ENCODE measurements at places on chromosomes 5 and 9.
A peak's percentile ranks its signal among the peaks of the same experiment; 100 is the strongest.

DNA sequence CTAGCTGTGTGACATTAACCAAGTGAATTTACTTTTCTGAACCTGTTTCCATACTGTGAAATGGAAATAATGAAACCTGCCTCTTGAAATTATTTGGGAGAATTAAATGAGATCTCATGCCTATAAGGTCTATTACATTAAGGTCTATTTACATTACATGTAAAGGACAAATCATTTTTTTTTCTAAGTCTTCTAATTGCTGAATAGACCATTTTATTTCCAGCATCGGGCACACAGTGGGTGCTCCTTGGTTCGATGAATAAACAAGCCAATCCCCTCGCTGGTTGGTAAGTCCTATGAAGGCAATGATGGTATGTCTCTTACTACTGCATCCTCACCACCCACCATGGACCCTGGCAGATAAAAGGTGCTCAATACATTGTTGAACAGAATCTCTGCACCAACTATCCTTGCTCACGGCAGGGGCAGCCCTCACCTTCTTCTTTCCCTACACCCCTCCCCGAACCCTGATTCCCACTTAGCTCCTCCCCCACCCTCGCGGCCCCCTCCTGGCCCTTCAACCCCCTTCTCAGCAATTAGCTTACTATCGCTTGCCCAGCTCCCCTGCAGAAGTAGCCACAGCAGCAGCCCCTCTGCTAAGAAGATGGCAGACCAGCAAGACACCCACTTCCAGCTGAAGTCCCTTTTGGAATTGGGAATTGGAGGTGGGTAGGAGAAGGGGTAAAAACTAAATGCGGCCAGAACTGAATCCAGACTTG lies 3.0 kb downstream of the PCDH1 start:
- peak; percentile 42 for DNase-seq

- no peak for DNase-seq
Measured at GRCh38 chr5:42875785-42876374, 64.2 kb upstream of the SELENOP start.

DNA sequence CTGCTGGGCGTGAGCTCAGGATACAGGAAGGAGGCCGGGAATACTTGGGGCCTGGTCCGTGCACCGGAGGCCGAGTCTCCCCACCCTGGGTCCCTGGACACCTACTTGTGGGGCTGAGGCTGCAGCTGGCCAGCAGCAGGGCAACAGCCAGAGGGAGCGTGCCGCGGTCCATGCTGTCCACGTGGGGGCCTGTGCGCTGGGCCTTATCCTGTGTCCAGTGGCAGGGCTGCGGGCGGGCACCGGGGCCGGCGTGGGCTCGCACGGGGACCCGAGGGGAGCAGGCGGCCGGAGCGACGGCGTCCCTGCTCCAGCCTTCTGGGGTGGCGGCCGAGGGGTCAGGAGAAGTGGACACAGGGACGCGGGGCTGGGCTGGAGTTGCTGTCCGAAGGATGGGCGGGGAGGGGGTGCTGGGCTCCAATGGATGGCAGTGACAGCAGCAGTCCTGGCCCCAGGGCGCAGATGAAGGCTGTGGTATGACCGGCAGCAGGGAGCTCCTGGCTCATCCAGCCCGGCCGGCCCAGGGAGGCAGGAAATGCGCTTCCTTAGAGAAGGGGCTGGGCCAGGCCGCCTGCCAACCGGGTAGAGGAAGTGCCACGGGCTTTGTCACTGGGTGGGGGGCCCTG lies at the start of gene ENG:
ENG (minus strand) TSS at position 475 of the 623 bp plus-strand sequence; CDS start at position 172, 303 bp downstream.
- DNase-seq = peak; percentile 73

- no peak for DNase-seq
Measured at GRCh38 chr5:3276896-3277295, 318.7 kb upstream of the IRX1 start.

DNA sequence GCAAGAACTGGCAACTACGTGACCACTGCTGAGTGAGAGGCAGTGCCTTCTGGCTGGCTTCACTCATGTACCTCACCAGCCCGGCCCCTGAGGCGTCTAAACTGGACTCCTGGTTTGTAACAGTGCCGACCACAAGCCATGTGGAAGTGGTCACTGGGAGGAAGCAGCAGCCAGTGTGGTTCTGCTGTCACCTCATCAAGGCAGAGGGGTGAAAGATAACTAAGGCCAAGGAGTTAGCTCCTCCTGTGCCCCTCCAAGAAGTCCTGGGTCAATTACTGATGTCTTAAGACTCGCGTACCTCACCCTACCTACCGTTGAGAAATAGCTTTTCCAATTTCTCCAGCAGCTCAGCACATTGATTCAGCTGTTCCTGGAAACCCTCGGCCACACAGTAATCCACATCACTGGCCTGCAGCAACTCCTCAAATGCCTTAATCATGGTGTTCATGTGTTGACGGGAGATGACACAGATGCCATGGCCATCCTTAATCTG lies 142.9 kb downstream of the CDK5RAP2 start:
- DNase-seq = no peak

GRCh38 chr5:113166261-113166660 lies 189.7 kb downstream of the DCP2 start:
- DNase-seq = no peak

- DNase-seq = peak; percentile 63
Measured at GRCh38 chr9:93861736-93862358, 93.3 kb downstream of the BARX1 start.

GRCh38 chr9:116724123-116724522 lies 37.0 kb downstream of the TRIM32 start:
- no peak for DNase-seq

- no peak for DNase-seq
Measured at GRCh38 chr5:179257176-179257682, 88.0 kb downstream of the ADAMTS2 start.

DNA sequence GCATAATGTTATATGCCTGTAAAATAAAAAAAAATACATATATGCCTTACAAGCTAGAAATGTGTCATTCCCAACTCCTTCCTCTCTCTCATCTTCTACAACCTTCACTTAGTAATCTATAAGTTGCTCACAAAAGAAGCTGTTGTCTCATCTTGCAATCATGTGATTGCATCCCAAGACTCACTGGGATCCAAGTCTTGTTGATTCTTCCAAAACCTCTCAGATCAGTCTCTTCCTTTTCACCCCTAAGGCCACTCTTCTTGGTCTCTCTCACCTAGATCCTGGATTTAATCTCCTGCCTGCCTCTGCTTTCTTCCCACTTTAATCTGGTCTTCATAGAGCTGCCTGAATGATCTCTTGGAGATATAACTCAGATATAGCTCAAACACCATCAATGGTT lies 261.1 kb upstream of the NR4A3 start:
- no peak for DNase-seq

GRCh38 chr9:81826517-81826906 lies 101.7 kb upstream of the SPATA31D4 start:
- no peak for DNase-seq

DNA sequence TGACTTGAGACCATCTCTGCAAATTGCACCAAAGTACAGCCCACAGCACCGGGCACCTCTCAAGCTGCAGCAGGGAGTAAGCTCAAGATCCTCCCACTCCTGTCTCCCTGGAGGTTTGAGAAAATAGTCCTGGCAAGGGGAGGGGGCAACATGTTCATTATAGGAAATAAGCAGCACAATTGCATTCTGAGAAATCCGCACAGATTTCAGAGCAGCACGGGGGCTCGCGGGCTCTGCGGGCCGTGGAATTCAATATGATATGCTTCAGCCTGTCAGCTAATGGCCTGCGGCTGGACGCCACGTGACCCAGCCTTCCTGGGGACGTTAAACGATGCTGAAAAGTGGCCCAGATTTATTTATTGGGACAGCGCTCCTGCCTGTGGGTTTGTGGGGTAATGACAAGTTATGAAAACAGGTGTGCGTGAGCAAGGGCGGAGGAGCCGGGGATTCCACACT lies 156.4 kb downstream of the DAB2IP start:
- DNase-seq = no peak

DNA sequence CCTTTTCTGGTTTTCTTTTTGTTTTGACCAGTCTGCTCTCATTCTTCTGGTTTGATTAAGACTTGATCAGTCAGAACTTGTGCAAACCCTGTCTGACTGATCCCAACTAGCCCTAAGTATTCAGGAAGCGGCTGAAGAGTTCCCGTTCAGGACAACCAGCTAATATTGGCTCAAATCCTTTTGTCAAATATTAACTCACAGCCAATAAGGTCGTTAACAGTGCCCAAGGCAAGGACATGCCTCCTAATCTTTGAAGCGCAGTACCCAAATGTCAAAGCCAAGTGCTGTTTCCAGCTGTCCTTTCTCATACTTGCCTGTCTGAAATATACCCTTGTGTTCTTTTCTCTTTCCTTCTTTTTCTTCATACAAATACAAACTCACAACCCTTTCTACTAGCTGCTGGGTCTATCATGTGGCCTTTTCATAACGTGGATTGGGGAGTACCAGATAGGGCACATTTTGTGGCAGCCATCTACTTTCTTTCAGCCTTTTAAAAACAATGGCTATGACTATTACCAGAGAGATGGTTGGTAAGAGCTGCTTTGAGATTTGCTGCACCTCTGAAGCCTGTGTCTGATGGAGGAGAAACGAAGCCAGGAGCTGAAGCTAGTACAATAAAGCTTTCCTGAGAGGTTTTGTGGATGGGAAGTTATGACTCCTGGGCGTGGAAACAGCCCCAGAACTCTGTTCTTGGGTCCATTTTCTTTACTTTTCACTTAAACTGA lies 266.4 kb upstream of the ZNF608 start:
- DNase-seq = no peak

GRCh38 chr5:58043032-58043945 lies 416.6 kb downstream of the PLK2 start:
- no peak for DNase-seq

GRCh38 chr5:135444360-135444759 lies 2.8 kb downstream of the DCANP1 start:
- DNase-seq = no peak

DNA sequence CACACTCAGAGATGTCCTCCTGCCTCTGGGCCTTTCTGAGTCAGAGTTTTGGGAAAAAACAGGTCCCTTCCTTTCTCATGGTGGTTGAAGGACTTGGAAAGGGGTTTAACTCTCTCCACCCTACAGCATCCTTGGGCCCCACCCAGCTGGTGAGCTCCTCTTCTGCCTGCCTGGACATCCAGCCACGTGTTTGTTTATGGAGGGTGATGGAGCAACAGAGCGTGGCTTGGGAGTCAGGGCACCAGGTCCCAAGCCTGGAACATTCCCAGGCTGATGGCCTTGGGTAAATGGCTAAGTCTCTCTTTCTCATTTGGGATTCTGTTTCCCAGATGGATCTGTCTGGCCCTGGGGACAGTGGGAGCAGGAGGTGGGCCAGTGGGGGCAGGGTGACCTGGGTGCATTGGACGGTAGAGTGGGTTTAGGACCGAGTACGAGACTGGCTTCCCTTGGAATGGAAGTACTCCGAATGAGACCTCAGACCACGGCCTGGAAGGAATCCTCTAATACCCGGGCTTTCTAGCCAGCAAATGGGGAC lies 141.1 kb upstream of the IRX2 start:
- no peak for DNase-seq

DNA sequence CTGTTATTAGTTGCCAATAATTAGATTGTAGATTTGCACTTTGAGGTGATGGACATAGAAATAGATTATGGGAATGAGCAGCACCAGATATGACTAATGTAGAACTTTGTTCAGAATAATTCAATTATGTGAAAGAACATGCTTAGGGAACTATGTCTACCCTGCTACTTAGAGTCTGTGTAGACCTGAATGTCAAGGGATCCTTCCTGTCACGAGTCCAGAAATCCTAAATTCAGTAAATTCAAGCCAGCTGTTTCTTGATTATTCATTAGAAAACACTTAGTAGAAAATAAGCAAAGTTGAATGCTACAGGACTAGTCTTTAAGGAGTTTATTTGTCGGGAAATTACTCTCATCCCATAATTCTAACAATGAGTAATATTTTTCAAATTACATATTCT lies 887.3 kb upstream of the SEMA6A start:
- DNase-seq = no peak

GRCh38 chr5:95892784-95893354 lies 68.8 kb downstream of the ELL2 start:
- peak; percentile 70 for DNase-seq

GRCh38 chr9:121700165-121700831 lies 48.9 kb downstream of the DAB2IP start:
- peak; percentile 72 for DNase-seq

- no peak for DNase-seq
Measured at GRCh38 chr5:104977529-104977928, 1414.9 kb upstream of the NUDT12 start.

GRCh38 chr9:108396193-108396592 lies 459.6 kb downstream of the ACTL7B start:
- DNase-seq = no peak

DNA sequence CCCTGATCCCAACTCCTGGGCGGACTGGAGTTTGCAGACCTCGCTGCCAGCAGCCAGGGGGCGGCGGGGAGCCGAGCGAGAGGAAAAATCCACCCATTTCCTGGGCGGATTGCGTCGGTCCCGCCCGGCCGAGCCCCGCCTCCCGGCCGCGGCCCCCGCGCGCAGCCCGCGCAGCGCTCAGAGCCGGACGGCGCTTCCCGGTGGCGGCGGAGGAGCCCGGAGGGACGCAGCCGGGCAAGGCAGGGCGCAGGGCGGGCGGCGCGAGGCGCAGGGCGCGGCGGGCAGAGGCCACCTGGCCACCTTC lies at the start of gene OLFM1:
OLFM1 (plus strand) TSS at position 180 of the 304 bp plus-strand sequence. CDS start 322 bp downstream, outside the sequence.
- DNase-seq = peak; percentile 89

DNA sequence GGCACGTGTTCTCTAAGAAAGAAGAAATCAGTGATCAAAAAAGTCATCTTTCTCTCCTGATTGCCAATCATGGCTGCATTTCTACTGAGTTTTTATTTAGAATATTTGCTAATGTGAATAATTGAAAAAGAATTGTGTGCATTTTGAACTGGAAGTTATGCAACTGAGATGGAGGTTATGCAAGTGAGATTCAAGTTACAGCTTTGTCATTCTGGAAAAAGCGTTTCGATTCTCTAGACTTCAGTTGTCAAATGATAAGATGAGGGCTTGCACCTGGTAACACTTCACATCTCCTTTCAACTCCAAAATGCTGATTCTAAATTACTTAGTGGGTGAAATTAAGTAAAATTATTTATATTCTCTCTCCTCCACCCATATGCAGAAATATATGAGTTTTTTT lies 36.4 kb downstream of the C6 start:
- no peak for DNase-seq

GRCh38 chr5:167755420-167755819 lies 536.0 kb upstream of the WWC1 start:
- DNase-seq = no peak

GRCh38 chr5:149445739-149446369 lies 66.8 kb upstream of the IL17B start:
- DNase-seq = no peak
